GM13977 (cell line): ENCODE measurements at places on chromosomes 12 and 14.
A peak's percentile ranks its signal among the peaks of the same experiment; 100 is the strongest.

DNA sequence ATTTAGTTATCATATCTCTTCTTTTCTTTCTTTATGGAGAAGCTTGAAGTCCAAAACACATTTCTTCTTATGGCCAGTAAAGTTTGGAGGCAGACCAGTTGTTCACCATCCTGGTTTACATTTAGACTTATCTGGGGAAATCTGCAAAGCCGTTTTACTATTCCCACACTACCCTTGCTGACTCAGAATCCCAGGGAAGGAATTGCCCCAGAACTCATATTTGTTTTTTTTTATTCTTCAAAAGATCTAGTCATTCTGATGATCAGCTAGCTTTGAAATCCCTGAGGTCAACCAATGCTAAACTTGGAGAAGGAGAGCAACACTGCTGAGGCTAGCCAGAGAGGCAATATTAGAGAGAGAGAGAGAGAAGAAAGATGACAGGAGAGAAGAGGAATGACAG lies 12.3 kb upstream of the LMO3 start:
- no peak for DNase-seq

GRCh38 chr12:108430926-108431325 lies 84.2 kb upstream of the FICD start:
- DNase-seq = no peak

- DNase-seq = no peak
Measured at GRCh38 chr12:42698213-42698612, 108.7 kb upstream of the PRICKLE1 start.

- no peak for DNase-seq
Measured at GRCh38 chr12:5507401-5507935, 75.6 kb downstream of the NTF3 start.

- DNase-seq = no peak
Measured at GRCh38 chr12:91138337-91138920, 27.1 kb upstream of the LUM start.

- no peak for DNase-seq
Measured at GRCh38 chr14:70995671-70996070, 88.4 kb downstream of the PCNX1 start.

DNA sequence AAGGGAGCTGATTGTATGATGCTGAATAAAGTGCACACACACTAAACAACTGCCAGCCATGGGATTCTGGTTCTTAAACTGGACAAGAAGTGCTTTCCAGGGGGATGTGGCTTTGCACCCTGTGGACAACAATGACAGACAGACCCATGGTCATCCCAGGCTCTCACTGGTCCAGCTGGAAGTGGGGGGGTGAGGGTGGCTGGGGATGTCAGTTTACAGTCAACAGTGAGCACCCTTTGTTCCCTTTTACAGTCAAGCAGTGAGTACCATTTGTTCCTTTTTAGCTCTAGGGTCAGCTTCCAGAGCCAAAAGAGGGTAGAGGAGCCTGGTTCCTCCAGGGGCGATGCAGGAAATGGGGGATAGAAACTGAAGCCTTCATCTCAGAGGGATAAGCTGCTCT lies 100.7 kb downstream of the SMOC1 start:
- DNase-seq = no peak

DNA sequence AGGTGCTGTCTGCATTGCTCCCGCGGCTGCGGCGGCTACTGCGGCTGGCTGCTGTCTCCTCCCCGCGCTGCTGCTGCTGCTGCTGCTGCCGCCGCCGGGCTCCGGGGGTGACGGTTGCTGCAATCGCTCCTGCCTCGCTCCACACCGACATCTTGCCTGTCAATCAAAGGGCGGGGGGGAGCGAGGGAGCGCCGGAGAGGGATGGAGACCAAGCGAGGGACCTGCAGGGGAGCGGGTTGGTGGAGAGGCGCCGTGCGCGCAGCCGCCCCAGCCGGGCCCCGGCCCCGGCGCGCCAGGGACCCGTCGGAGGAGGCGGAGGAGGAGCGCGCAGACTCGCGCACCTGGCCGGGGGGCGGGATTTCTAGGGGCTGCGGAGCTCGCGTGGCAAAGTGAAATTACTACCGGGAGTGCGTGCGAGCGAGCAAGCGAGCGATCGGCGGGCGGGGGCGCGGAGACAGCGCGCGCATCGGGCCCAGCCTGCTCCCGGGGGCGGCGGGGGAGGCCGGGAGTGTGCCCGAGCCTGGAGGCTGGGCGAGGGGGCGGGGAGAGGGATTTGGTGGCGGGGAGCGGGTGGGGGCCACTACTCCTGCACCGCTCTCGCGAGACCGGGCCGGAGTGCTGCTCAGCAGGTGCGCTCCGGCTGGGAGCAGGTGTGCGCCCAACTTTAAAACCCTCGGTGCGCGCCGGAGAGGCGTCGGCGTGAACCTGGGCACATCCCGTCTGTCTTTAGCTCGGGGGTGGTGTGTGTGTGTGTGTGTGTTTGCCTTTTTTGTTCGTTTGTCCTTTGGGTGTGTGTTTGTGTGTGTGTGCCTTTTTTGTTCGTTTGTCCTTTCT lies at the start of gene KSR2:
KSR2 (minus strand) TSS at position 165 of the 834 bp plus-strand sequence. CDS start 735 bp downstream, outside the sequence.
- peak; percentile 89 for DNase-seq

GRCh38 chr12:123548107-123548506 lies 14.6 kb upstream of the RILPL1 start:
- no peak for DNase-seq

- no peak for DNase-seq
Measured at GRCh38 chr14:64997108-64997794, 10.6 kb downstream of the FNTB start.

DNA sequence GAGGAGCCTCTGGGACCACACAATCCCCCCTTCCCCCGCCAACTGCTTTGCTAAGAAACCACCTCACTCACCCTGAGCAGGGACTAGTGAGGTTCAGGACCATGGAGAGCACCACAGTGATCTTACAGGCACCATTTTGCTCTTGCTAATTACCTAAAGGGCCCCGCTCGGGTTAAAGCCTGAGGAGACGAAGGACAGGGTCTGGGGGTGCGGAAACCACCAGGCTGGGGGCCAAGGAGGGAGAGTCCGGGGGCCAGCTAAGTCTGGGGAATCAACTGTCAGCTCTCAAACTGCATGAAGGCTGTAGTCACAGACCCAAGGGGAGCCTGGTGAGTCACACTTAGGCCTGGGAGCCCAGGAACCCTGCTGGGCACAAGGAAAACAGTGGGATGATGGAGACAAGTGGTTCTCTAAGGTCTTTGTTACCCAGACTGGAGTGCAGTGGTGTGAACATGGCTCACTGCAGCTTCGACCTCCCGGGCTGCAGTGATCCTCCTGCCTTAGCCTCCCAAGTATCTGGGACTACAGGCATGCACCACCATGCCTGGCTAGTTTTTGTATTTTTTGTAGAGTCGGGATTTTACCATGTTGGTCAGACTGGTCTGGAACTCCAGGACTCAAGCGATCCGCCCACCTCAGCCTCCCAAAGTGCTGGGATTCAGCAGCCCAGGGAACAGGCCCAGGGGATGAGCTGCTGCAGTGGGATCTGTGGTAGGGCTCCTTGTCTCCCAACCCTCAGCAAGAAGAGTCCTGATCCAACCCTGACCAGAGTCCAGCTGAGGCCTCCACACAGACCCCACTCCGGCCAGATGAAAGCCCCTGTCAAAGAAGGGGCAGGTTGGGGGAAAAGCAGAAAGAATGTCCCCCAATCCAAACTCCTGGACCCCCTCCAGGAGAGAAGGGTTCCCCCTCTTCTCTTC lies 98.8 kb downstream of the CALM1 start:
- DNase-seq = peak; percentile 83

DNA sequence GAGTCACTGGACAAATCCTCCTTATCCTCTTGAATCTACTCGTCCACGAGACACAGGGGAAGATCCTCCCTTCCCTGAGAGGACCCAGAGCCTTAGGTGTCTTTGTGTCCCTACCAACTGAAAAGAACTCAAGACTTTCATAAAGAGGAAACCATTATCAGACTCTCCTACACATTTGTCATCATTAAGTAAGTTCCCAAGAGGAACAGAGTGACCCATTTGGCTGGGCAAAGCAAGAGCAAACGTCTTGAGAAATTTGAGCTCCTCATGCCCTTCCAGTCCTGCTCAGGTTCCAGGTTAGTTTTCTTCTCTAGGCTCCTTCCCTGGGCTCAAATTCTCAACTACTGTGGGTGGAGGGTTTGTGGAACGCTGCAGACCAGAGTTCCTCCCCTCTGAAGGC lies 5.7 kb downstream of the MLF2 start:
- no peak for DNase-seq
